Endothelial cell of umbilical vein (primary cell): ENCODE measurements at places on chromosomes 12 and 14. TPM values are rescaled to one million over a fixed set of nuclear protein-coding genes. Genes with fewer than 3 reads are reported as not detected.
A peak's percentile ranks its signal among the peaks of the same experiment; 100 is the strongest.

The TCP11L2 gene
- polyA plus RNA-seq: 5.3 and 6.0 TPM in 2 replicates

The NUAK1 gene
- polyA plus RNA-seq: 19.8 and 39.7 TPM in 2 replicates

The HVCN1 gene
- polyA plus RNA-seq: 6.3 and 8.4 TPM in 2 replicates

The FAIM2 gene
- 0.01 and 0.22 TPM in 2 replicates for polyA plus RNA-seq

The TSPAN11 gene
- polyA plus RNA-seq: 2.1 and 3.7 TPM in 2 replicates

The FSCB gene
- polyA plus RNA-seq: not detected in 2 replicates

- DNase-seq: no peak
These were observed 146.7 kb downstream of the TMEM117 start for GRCh38 chr12:43982544-43982943.

DNA sequence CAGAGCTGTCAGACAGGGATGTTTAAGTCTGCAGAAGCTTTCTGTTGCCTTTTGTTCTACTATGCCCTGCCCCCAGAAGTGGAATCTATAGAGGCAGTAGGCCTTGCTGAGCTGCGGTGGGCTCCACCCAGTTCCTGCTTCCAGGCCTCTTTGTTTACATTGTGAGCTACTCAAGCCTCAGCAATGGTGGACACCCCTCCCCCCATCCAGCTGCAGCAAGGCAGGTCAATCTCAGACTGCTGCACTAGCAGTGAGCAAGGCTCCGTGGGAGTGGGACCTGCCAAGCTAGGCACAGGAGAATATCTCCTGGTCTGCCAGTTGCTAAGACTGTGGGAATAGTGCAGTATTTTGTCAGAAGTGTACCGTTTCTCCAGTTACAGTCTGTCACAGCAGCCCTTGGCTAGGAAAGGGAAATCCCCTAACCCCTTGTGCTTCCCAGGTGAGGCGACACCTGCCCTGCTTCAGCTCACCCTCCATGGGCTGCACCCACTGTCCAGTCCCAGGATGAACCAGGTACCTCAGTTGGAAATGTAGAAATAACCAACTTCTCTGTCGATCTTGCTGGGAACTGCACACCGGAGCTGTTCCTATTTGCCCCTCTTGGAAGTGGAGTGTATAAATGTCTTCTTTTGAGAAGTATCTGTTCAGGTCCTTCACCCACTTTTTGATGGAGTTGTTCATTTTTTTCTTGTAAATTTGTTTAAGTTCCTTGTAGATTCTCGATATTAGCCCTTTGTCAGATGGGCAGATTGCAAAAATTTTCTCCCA is 213.5 kb upstream of the SLC38A2 start:
- peak; percentile 72 for DNase-seq

DNA sequence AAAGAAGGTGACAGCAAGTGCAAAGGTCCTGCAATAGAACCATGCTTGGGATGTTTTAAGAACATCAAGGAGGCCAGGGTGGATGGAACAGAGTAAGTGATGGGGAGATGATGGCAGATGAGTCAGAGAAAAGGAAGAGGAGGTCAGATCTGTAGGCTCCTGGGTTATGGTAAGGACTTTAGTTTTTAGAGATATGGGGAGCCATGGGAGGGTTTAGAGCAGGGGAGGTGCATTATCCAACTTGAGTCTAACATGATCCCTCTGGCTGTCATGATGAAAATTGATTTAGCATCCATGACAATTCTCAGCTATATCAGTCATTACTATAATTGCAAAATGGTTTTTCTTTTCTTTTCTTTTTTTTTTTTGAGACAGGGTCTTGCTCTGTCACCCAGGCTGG is 7.3 kb upstream of the PLBD2 start:
- DNase-seq: no peak

DNA sequence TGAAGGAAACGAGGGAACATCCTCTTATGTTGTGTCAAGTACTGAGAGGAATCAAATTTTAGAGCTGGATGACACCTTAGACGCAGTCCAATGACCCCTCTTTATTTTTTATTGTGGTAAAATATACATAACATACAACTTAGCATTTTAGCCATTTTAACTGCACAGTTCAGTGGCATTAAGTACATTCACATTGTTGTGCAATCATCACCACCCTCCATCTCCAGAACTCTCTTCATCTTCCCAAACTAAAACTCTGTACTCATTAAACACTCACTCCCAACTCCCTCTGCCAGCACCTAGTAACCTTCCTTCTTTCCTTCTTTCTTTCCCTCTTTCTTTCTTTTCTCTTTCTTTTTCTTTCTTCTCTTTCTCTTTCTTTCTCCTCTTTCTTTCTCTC is 97.2 kb upstream of the SLC24A4 start:
- DNase-seq: no peak

DNA sequence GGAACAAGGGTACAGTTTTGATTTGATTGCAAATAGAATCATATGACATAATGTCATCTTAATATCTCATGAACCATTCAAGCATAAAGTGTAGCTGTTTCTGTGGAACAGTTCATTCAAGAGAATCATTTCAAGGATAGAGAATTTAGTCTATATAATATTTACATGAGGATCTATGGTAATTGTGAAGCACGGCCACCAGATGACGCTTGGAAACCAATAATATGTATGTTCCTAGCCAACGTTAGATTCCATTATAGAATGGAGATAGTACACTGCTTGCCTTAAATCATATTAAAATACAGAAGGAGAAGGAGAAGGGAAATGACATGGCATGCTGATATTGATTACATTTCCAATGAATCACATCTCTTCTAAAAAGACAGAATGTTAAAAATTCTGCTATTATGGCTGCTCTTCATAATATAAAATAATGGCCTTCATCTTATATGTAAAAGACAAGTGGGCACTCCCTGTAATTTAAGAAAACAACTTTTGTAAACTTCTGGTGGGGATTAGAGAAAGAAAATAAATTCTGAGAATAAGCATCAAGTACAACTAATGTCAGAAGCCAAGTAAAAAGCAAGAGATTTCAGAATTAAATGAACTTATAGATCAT is 351.0 kb downstream of the NAV3 start:
- peak; percentile 56 for DNase-seq

- DNase-seq: no peak
These were observed 24.4 kb upstream of the FAM181A start for GRCh38 chr14:93902619-93903307.

- no peak for DNase-seq
These were observed 2.0 kb downstream of the RIMBP2 start for GRCh38 chr12:130714091-130714590.

DNA sequence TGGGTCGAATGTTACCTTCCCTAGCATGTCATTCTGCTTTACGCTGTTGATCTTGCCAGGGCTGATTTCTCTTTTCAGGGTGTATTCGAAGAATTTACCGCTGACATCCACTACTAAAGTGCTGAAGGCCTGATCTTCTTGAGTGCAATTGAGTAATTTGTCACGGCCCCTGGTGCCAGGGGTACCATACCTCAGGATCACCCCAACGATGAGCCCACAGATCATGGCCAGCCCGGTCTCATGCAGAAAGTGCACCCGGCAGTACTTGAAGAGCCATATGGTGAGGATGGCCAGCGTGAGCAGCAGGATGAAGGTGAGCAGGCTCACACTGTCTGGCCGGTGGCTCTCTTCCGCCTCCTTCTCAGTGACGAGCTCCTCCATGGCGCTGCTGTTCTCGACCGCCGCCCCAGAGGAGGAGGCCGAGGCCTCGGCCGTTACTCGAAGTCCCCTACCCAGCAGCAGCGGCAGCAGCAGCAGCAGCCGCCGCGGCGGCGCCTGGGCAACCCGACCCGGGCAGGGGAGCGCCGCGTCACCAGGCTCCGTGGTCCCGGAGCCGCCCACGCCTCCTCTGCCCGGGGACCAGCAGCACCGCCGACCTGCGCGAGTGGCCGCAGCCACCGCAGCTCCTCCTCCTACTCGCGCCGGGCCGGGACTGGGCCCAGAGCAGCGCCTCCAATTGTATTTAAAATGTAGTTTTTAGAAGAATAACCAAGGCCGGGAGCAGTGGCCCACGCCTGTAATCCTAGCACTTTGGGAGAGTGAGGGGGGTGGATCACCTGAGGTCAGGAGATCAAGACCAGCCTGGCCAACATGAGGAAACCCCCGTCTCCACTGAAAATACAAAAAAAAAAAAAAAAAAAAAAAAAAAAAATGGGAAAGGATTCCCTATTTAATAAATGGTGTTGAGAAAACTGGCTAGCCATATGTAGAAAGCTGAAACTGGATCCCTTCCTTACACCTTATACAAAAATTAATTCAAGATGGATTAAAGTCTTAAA is 58.5 kb upstream of the TMPO start:
- DNase-seq: peak; percentile 60

- DNase-seq: no peak
These were observed 33.5 kb upstream of the C14orf180 start for GRCh38 chr14:104545942-104546501.

DNA sequence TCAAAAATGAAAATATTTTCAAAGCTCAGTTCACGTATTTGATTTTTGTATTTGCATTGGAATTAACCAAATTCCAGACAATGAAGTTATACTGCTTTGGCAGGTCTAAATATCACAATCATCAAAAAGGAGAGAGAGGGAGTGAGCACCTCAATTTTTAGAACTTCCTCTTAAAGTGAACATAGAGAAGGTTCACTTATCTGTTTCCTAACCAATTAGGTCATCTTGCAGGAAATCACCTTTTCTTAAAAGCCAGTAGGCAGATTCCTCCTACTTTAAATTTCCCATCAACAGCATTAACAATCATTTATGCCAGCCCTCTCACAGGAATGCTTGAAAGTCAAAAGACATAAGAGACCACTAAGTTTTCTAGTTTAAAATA is 388.7 kb downstream of the ZFP36L1 start:
- no peak for DNase-seq

DNA sequence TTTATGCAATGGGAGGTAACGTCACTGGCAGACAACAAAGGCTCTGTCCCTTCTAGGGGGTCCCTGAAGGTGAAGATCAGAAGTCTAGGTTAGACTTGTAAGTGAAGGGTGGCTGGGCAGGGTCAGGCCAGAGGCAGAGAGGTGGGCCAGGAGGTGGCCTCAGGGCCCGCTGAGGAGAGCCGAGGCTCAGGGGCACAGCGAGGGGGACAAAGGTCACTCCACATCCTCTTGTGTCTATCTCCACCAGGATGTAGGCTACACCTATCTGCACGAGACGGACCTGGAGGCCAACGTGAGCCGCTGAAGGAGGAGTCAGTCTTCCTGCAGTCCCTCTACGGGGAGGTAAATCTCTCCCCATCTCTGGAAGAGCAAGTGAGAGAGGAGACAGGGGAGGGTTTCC is 20.3 kb downstream of the KRT85 start:
- no peak for DNase-seq

GRCh38 chr14:89219051-89219450 is 198.0 kb downstream of the FOXN3 start:
- DNase-seq: no peak

DNA sequence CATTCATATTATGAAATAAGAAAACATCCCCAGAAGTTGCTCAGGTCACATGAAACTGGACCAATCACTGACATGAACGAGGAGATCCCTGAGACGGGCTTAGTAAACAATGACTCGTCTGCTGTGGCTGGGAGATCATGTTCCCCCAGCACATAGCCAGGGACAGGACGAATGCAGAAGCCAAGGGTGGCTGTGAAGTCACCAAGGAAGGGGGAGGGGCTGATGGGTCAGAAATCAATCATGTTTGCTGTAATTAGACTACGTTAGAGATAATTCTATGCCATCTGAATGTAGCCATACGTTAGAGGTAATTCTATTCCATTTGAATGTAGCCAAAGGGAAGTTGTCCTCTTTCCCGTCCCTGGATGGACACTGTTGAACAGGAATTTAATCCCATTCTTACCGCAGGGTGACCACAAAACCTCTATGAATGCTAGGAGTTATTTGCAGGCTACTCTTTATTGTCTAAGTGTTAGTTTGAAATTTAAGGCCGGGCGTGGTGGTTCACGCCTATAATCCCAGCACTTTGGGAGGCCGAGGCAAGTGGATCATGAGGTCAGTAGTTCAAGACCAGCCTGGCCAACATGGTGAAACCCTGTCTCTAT is 332.9 kb downstream of the TMEM132D start:
- no peak for DNase-seq

- no peak for DNase-seq
These were observed 256.6 kb upstream of the FOXN3 start for GRCh38 chr14:89673512-89674225.

- peak; percentile 70 for DNase-seq
These were observed 3.0 kb upstream of the IFI27L2 start for GRCh38 chr14:94132285-94132887.

DNA sequence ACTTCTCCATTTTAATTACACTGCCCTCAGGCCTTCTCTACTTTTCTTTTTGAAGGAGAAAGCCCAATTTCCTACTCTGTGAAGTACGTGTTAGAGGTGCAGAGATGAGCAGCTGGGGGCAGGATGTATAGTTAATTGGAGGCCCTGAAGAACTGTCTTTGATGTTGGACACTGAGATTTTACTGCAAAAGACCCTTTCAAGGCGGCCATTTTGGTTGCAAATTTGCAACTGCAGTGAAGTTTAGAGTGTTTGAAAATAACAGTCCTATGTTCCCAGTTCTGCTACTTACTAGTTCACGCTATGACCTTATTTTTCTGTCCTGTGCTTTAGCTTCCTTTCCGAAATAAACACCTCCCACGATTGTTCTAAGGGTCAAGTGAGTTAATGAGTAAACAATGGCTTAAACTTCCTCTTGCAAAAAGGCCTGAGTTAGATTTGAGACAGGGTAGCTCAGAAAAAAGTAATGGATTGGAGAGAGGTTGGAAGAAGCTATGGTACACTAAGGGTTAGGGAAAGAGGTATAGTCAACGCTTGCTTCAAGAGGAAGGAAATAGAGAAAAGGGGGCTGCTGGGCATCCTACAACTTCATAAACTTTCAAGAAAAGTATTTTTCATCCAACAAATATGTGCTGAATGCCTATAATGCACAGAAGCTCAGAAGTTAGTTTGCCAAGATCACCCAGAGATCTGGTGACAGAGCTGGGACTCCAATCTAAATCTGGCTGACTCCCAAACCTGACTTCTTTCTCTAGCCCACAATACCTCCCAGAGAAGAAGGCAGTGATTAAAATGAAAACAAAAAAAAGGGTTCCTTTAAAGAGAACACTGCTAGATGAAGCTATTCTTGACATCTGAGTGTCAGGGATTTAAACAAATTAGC is 26.4 kb upstream of the DICER1 start:
- DNase-seq: peak; percentile 90

DNA sequence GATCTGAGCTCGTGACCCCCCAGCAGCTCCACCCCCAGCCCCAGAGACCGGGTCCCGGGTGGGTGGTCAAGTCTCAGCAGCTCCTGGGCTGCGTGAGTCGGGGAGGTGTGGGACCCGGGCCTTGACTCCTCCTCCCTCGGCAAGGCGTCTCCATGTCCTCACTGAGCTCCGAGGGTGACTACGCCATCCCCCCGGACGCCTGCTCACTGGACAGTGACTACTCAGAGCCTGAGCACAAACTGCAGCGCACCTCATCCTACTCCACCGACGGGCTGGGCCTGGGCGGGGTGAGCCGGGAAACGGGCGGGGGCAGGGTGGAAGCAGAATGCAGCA is 28.1 kb downstream of the PIGH start:
- DNase-seq: no peak

DNA sequence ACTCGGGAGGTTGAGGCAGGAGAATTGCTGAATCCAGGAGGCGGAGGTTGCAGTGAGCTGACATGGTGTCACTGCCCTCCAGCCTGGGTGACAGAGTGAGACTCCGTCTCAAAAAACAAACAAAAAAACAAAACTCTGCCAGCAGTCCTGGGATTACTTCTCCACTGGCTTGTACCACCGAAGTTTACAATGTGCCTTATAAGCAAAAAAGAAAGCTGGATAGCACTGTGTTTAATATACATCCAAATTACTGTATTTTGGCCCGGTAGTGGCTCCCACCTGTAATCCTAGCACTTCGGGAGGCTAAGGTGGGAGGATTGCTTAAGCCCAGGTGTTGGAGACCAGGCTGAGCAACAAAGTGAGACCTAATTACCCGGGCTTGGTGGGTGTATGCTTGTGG is 16.7 kb downstream of the HOMEZ start:
- no peak for DNase-seq
